ENCODE measurements at places on chromosomes 12 and 14. TPM values are rescaled to one million over a fixed set of nuclear protein-coding genes. Genes with fewer than 3 reads are reported as not detected.

Gene SERPINA9
- total RNA-seq, result not detected

Gene IFNG-AS1
- total RNA-seq, result not detected

Gene OVCH1
- not detected for total RNA-seq

Gene TUBA1B
- 5,260 TPM for total RNA-seq

Gene RFX4
- not detected for total RNA-seq

Gene LTBP2
- 32.5 TPM for total RNA-seq

Gene ASB2
- total RNA-seq, result not detected

Gene ABCD2
- total RNA-seq, result 0.03 TPM
